Urinary bladder (tissue), 4 donors: ENCODE measurements at places on chromosomes 6 and 20.

- DNase-seq, result no peak
These were observed 101.6 kb downstream of the IBTK start for GRCh38 chr6:82145926-82146452.

- DNase-seq, result no peak
These were observed 111.2 kb downstream of the TRERF1 start for GRCh38 chr6:42340511-42340910.

- DNase-seq, result no peak
These were observed 36.0 kb upstream of the KLHL31 start for GRCh38 chr6:53701333-53702218.

- DNase-seq, result no peak
These were observed 498.9 kb downstream of the BCKDHB start for GRCh38 chr6:80605165-80605989.

DNA sequence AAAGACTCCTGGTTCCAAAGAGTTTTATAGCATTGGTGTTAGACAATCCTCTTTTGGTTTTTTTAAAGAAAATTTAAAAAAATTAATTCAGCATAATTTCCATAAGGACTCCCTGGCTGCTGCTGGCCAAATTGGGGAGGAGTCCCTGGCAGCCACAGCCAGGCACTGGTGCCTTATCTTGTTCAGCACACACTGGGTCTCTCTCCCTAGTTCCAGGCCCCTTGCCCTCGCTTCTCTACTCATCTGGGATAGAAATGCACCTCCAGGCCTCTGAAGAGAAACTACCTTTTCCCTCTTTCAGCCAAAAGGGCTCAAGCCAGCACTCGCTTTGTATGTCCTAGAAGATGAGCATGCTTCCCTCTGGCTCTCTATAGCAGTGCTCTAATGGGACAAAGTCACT lies 13.4 kb upstream of the MAPK13 start:
- DNase-seq, result no peak

DNA sequence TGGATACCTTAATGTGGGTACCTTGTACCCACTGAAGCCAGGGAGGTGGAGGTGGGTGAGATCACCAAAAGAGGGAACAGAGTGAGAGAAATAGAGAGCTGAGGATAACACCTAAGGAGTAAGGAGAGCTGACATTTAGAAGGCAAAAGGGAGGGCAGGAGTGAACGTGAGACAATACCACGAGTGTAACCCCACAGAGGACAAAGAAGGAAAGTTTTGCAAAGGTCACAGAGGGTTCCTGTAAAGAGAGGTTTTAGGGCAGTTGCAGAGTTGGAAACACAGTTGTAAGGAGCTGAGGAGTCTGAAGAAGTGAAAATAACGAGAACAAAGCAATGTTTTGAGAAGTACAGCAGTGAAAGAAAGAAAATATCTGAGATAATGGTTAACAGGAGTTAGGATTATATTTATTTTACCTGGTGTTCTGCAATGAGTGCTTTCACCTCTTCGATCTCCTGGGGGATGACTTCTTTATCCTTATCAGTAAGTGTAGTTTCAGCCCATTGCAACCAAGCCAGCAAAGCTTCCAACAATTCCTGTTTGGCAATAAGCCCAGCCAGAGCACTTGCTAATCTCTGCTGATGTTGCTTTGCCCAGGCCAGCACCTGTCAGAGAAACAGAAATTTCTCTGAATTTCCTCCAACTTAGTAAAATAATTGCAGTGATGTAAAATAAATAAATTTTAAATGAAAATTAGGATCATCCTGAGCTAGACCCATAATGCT lies 166.8 kb downstream of the DST start:
- no peak for DNase-seq

DNA sequence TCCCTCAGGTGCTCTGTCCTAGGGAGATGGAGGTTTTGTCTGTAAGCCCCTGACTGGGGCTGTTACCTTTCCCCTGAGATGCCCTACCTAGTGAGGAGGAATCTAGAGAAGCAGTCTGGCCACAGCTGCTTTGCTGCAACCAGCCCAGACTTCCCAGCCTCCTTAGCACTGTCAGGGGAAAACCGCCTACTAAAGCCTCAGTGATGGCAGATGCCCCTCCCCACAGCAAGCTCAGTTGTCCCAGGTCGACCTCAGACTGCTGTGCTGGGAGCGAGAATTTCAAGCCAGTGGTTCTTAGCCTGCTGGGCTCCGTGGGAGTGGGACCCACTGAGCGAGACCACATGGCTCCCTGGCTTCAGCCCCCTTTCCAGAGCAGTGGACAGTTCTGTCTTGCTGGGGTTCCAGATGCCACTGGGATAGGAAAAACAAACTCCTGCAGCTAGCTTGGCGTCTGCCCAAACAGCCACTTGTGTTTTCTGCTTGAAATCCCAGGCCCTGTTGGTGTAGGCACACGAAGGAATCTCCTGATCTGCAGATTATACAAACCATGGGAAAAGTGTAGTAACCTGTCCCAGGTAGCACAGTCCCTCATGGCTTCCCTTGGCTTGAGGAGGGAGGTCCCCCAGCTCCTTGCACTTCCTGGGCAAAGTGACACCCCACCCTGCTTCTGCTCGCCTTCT lies 146.4 kb upstream of the PROKR2 start:
- no peak for DNase-seq
